ENCODE measurements at places on chromosomes 2 and 18.
A peak's percentile ranks its signal among the peaks of the same experiment; 100 is the strongest.

- no peak for DNase-seq
These were observed 593 bp downstream of the SP140L start for GRCh38 chr2:230327418-230328154.

- peak; percentile 86 for DNase-seq
These were observed 21.0 kb downstream of the INPP4A start for GRCh38 chr2:98465456-98466226.

GRCh38 chr2:66463206-66463755 is 28.4 kb downstream of the MEIS1 start:
- no peak for DNase-seq

DNA sequence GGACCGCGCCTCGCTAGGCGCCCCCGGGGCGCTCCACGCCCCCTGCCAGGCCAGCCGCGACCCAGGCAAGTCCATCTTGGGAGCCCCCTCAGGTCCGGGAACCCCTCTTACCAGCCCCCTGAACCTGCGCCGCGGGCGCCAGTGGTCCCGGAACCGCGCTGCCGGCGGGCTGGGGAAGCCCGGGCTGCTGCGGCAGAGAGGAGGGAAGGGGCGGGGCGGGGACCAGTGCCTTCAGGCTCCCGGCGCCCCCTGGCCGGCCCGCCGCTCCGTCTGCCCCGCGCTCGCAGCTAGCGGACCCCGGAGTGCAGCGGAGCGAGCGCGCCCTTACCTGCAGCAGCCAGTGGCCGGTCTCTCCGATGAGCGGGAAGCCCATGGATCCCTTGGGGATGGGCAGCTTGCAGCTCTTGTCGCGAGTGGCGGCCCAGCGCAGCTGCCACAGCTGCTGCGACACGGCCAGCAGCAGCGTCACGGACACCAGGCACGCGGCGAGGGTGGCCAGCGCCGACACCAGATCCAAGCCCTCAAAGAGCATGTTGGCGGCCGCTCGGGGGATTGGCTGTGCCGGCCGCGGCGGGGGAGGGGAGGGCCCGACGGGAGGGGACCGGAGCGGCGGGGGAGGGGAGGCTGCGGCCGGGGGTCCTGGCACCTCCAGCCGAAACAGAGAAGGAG is at the start of gene CYP26B1:
CYP26B1 (minus strand) TSS at position 560 of the 669 bp plus-strand sequence; CDS start at position 532, 28 bp downstream.
- peak; percentile 46 for DNase-seq

GRCh38 chr2:210445116-210445707 is 31.3 kb downstream of the LANCL1 start:
- no peak for DNase-seq

- DNase-seq = no peak
These were observed 147.0 kb downstream of the PPP1R1C start for GRCh38 chr2:182132605-182133004.

GRCh38 chr18:61823595-61823994 is 69.2 kb downstream of the RNF152 start:
- DNase-seq = no peak

DNA sequence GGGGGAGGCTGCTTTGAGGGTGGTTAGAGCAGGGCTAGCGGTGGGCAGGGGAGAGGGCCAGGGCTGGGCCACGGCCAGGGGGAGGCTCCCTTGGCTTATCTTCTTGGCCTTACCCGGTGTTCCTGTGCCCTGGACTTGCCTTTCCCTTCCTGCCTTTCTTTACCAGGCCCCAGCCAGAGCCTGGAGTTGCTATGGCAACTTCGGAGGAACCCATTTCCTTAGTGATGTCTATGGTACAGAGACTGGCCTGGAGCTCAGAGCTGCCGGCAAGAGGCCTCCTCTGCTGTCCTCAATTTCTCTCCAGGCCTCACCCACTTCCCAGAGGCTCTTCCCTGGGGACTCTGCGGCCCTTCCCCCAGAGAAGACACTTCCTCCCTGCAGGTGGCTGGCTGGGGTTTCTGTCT is 11.5 kb downstream of the SPEG start:
- DNase-seq = no peak

DNA sequence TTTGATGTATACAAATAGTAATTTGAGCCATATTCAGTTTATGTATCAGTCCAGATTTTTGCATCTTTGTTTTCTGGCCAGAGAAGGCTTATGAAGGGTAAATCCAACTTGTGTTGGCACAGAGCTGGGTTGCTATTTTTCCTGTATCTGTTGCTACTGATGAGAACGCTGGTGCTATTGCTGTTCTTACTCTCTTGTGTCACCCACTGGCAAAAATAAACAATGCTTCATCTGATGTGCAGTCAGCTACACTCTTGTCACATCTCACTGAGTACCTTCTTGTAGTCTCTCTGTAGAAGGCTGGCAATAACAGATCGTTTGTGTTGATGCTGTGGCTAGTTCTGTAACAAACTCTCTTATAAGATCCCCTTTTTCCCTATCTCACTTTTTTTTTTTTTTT is 323.4 kb downstream of the CDH19 start:
- DNase-seq = no peak

DNA sequence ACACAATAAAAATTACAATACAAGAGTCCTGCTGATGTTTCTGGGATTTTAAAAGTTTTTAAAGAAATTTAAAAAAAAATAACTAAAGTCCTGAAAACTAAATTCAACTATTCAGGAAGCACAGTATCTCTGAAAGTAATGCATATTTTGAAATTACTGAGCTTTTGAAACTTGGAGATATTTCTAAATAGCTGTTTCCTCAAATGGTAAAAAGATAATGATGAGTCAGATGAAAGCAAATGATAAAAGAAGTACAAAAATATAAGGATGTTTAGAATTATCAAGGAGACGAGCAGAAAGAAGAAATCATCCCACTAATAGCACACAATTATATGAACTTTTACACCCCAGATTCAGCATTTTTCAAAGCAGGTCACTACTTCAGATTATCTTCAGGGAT is 90.2 kb upstream of the SLC25A52 start:
- no peak for DNase-seq

- DNase-seq = no peak
These were observed 2.0 kb downstream of the AGPS start for GRCh38 chr2:177394594-177394973.

- DNase-seq = no peak
These were observed 472.1 kb downstream of the ERBB4 start for GRCh38 chr2:212066546-212066945.

GRCh38 chr18:76859474-76860339 is 37.4 kb downstream of the ZNF236 start:
- DNase-seq = no peak

- no peak for DNase-seq
These were observed 33.9 kb downstream of the PTCD3 start for GRCh38 chr2:86139981-86140380.

DNA sequence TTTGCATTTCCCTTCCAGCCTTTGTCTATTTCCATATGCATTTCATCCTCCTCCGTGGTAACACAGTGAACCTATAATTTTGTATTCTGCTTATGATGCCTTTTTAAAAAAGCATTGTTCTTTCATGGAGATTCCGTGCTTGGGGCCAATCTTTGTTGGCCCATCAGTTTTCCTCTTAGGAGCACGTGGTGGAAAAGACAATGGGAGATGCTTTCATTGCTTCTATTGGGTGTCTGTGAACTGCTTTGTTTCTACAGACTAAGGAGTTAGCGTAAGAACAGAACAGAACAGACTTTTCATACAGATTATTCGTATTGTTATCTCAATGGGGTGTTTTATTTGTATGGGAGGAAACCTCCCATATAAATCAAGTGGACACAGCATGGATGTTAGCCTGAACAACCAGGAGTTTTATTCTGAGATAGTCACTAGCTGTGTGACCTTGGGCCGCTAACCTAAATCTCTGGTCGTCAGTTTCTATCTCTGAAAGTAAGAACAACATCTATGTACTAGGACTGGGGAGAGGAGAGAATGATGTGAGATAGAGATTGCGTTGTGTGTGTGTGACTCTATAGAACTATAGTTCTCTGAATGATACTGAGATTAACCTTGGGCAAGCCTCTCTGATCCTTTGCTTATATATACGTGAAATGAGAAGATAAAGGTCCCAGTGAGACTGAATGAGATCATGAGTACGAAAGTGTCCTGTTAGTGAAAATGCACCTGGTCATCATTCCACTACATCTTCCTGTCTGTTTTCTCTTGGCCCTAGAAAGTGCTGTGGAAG is 22.9 kb upstream of the YWHAQ start:
- DNase-seq = no peak

- no peak for DNase-seq
These were observed 70.0 kb downstream of the SLC25A12 start for GRCh38 chr2:171824086-171824485.

DNA sequence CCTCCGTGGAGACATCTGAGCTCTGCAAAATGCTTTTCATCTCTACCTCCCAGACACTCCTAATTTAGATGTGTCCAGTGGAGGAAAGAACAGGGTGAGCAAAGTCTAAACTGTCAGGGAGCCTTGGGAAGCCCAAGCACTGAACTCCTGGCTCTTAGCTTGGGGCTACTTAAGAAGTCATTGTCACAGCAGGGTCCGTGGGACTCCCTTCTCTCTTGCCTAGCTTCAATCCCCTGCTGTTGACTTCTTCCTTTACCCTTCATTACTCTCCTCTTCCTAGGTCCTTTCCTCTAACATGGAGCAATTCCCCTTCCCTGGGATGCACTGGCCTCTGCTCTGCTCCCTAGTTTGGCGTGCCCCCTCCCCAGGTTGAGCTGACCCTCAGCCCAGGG is 3.4 kb downstream of the OSR1 start:
- no peak for DNase-seq

GRCh38 chr2:105812180-105813044 is 67.7 kb downstream of the NCK2 start:
- no peak for DNase-seq

- DNase-seq = no peak
These were observed 19.2 kb downstream of the PMAIP1 start for GRCh38 chr18:59918997-59919396.

GRCh38 chr2:237240252-237240651 is 154.6 kb downstream of the COPS8 start:
- DNase-seq = no peak

DNA sequence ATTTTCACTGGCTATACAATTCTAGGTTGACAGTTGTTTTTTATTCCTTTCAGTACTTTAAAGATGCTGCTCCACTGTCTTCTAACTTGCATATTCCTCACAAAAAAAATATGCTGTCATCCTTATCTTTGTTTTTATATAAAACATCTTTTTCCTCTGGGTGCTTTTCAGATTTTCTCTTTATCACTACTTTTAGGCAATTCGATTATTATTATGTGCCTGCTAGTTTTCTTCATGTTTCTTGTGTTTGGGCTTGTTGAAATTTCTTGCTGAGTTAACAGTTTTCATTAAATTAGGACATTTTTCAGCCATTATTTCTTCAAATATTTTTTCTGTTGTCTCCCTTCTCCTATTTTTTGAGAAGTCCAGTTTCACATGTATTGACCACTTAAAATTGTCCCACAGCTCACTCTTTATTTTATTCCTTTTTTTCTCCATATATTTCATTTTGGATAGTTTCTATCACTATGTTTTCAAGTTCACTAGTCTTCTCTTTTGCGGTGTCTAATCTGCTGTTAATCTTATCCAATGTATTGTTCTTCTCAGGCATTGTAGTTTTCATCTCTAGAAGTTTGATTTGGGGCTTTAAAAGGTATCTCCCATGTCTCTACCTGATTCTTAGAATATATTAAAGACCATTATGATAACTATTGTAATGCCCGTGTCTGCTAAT is 205.1 kb upstream of the SIX3 start:
- DNase-seq = no peak

Measured in WERI-Rb-1 (cell line).